Stimulated activated CD8-positive, alpha-beta memory T cell treated with anti-CD3 and anti-CD28 coated beads, Interleukin-7, amount 100 ng/mL, for 24 hours (primary cell): ENCODE measurements at places on chromosomes 5 and 9.

GRCh38 chr9:134027561-134027960 lies 2.3 kb downstream of the BRD3OS start:
- DNase-seq: no peak

- DNase-seq: no peak
Measured at GRCh38 chr9:126126807-126127206, 199.8 kb upstream of the MVB12B start.

GRCh38 chr5:76724871-76725270 lies 8.9 kb downstream of the F2R start:
- DNase-seq: no peak

- no peak for DNase-seq
Measured at GRCh38 chr5:149063017-149063687, at the start of gene SH3TC2. TSS of gene SH3TC2 (minus strand) at chr5:149063062. CDS start at chr5:149063022, 40 bp downstream.

- DNase-seq: no peak
Measured at GRCh38 chr5:177595991-177596774, 3.7 kb upstream of the B4GALT7 start.

DNA sequence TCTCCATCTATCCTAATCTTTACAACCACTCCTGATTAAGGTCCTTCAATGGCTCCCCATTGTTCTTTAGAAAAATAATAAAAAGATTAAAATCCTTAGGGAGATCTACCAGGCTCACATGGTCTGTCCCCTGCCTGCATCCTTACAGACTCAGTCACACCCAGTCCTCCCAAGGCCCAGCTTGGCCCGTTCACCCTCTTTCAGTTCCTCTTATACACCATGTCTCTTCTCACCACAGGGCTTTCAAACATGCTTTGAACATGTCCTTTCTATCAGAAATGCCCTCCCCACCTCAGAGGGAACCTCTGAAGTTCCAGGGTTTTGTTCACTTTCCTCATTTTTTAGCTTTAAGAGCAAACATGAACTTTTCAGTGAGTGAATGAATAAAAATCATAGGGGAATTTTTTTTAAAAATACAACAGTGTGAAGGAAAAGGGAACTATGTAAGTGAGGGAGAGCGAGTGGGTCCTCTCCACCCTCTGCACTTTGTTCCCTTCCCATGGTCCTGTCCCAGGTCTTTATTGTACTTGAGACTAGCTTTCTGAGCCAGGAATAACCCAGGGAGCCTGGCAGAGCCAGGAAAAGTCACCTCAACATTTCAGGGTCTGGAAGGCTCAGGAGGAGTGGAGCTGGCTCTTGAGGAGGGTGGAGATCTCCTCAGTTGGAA lies 55.3 kb downstream of the TRPC7 start:
- DNase-seq: no peak

- no peak for DNase-seq
Measured at GRCh38 chr5:56056875-56057274, 62.1 kb upstream of the IL6ST start.

GRCh38 chr5:55030676-55031369 lies 6.8 kb downstream of the GZMK start:
- no peak for DNase-seq

- DNase-seq: no peak
Measured at GRCh38 chr5:68261169-68261568, 45.6 kb downstream of the PIK3R1 start.

DNA sequence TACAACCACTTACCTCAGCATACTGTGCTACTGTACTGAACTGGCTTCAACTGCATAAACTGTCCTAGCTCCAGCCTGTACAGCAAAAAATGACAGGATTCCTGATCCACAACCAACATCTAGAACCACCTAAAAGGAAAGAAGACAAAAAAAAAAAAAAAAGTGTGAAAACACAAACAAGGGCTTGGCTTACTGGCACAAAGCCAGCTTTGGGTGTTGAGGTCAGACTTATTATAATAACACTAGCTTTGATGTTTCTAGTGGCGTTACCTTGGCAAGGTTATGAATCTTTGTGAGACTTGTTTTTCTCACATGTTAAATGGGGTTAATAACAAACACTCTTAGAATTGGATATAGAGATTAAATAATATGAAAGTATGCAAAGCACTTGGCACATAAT lies 148.5 kb upstream of the PUM3 start:
- DNase-seq: no peak

GRCh38 chr5:109744261-109744660 lies 54.5 kb downstream of the MAN2A1 start:
- DNase-seq: no peak

DNA sequence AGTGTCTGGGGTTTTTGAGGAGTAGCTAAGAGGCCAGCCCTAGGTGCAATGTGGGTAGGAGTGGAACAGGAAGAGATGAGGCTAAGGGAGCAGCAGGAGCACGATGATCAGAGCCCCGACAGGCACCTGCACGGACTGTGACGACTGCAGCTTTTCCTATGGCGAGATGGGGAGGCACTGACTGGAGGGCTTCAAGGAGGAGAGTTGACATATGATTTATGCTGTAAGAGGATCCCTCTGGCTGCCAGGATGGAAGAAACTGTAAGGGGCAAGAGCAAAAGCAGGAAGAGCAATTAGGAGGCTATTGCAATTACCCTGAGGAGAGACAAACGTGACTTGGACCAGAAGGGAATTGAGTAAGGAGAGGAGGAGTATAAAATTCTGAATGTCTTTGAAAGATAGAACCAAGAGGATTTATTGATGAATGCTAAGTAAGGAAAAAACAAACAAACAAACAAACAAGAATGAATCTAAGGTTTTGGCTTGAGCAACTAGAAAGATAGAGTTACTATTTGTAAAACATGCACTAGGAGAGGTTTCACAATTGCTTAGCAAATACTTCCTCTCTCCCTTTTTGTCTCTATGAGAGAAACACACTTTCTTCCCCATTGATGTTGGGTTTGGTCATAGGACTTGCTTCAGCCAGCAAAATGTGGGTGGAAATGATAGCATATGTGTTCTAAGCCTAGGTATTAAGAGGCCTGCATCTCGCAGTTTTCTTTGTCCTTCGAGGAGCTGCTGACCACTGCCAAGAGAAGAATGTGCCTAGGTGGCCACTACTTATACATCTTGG lies 32.9 kb downstream of the TRPC7 start:
- DNase-seq: no peak

DNA sequence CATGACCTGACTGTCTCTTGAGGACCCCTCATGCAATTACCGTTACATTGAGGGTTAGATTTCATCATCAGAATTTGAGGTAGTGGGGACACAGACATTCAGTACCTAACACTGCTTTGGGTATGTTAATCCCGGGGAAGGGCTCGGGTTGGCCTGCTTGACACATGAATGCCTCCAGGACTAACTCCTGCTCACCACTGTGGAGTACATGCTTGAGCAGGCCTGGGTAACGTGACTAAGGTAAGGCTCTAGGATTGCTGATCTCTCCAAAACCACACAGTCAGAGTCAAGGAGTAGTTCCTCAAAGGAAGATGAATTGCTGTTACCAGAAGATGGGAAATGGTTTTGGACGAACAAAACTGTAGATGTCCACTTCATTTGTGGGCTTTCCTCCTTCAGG lies 376.3 kb upstream of the ZNF462 start:
- no peak for DNase-seq

DNA sequence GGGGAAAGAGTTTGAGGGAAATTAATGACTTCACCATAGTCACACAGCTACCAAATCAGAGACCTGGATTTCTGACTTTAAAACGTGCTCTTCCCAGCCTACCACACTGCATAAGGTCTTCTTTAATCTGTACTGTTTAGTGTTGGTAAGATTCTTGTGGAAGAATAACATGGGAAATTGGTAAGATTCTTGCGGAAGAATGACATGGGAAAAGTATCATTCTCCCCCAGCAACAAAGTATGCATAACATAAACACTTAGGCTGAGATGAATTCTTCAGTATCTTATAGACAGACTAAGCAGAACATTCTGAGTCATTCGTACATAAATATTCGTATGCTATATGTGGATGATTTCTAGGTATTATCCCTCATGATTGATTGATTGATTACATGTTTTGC lies 170.4 kb downstream of the FOCAD start:
- no peak for DNase-seq

GRCh38 chr5:23274171-23274570 lies 233.2 kb upstream of the PRDM9 start:
- no peak for DNase-seq

DNA sequence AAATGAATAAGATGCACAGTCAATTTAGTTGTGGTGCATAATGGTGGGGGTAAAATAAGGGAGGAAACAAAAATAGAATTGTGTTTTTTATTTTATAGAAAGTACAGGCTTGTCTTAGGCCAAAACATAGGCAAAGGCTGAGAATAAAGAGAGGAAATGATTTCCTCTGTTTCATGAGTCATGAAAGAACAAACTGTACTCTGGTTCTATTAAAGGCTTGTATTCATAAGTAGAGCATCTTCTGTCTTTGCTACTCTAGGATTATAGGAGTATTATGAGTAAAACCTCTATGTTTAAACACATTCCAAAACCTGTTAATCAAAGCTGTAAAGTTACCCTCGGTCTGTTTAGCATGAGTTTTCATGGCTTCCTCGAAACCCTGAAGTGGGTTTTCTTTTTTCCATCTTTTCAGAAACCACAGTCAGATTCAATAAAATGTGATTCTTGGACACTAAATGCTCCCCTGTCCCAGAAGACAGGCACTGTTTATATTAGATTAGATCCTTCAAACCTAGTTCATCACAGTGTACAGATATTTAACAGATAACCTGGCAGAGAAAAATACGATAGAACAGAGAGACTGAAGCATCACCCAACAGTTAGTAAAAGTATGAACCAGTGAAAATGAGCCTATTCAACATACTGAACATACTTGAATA lies 473.9 kb upstream of the CYLC2 start:
- no peak for DNase-seq
